Stimulated activated CD8-positive, alpha-beta memory T cell treated with anti-CD3 and anti-CD28 coated beads, Interleukin-7, amount 100 ng/mL, for 1 hour (primary cell): ENCODE measurements at places on chromosomes 4 and X.

DNA sequence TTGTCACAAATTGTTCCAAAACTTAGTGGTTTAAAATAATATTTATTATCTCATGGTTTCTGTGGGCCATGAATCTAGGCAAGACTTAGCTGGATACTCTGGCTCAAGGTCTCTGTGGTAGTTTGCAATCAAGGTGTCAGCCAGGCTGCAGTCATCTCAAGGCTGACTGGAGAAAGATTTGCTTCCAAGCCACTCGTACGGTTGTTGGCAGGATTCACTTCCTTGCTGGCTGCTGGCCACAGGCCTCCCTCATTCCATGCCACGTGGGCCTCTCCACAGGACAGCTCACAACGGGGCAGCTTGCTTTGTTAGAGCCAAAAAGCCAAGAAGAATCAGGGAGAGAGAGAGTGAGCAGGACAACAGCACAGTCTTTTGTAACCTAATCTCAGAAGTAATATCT is 101.4 kb downstream of the WWC2 start:
- no peak for DNase-seq

DNA sequence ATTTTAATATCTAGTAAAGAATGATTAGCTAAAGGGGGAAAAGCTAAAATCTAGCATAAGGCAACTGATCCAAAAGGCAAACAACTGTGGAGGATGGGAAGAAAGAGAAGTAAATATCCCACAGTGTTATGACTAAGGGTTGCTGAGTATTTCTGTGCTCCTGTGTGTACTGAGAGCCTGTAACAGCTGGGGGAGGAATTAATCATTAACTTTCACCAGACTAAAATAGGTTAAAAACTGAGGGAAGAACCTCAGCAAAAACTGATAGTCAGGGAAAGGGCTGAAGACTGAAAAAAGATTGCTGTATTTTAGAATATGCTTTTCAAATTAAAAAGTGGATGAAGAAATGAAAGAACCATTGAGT is 365.9 kb downstream of the CXXC4 start:
- no peak for DNase-seq

DNA sequence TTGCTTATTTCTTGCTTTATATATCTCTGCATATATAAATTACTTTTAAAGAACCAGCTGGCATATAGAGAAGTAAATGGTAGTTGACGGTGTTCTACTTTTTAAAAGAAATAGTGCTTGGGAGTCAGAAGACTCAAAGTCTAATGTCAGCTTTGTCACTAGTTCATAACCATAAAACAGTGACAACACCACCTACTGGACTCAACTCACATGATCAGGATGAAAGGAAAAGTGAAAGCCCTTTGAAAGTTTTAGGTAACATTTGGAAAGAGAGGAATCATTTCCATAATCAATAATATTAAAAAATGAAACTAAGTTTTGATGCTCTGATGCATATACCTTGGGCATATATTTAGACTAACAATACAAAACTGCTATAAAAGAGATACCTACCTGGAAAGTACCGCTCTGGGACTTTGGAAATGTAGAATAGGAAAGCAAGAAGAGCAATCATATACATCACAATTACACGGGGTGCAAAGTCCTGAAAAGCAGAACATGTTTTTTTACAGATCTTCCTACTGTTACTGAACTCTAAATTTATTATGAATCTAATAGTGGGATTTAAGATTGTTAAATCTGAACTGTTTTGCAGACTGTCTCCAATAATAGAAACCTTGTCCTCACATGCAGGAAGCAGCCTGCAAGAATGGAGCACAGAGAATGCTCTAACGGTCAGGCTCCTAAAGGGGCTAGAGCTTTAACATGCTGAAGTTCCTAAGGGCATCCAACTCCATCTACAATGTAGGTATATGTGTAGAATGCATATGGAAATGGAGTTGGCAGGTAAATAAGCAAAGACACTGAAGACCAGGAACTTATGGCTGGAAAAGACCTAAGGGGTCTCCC is 15.6 kb downstream of the PAQR3 start:
- no peak for DNase-seq

- no peak for DNase-seq
Observed at GRCh38 chrX:68431836-68432235, 1.5 kb downstream of the OPHN1 start.

- no peak for DNase-seq
Observed at GRCh38 chr4:36676139-36677050, 395.0 kb downstream of the DTHD1 start.

DNA sequence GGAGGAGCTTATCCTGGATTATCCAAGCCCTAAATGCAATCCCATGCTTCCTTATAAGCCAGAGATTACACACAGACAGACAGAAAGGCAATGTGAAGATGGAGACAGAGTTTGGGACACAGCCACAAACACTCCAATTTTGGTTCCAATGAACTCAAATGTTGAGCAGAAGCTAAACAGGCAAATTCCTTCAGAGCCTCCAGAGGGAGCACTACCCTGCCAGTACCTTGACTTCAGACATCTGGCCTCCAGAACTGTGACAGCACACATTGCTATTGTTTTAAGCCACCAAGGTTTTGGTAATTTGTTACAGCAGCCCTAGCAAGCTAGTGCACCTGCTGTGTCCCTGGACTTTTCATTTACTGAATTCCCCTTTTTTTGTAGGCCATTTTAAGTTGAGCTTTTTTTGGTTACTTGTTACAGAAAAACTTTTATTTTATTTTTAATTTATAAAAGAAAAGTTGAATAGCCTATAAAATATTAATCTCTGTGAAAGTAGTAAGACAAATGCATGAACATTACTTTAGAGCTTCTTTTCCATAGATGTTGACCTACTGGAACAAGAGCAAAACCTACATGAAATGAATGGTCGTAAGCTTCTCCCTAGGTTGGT is 33.4 kb upstream of the SRD5A3 start:
- DNase-seq: no peak

GRCh38 chrX:114675365-114675764 is 91.5 kb downstream of the HTR2C start:
- DNase-seq: no peak
